ENCODE measurements at places on chromosomes 12 and 14.

DNA sequence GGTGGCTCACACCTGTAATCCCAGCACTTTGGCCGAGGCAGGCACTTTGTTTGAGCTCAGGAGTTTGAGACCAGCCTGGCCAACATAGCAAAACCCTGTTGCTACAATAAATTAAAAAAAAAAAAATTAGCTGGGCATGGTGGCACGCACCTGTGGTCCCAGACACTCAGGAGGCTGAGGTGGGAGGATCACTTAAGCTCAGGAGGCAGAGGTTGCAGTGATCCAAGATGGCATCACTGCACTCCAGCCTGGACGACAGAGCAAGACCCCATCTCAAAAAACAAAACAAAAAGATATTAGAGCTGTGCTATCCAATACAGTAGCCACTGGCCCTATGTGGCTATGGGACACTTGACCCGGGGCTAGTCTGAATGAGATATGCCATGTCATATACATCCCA lies 6.9 kb upstream of the SCARB1 start:
- DNase-seq, result no peak

GRCh38 chr12:124391340-124392261 lies 96.7 kb downstream of the RFLNA start:
- no peak for DNase-seq

GRCh38 chr12:99388671-99389195 lies 258.8 kb upstream of the GARIN6 start:
- no peak for DNase-seq

GRCh38 chr12:100273782-100274181 lies 6.8 kb downstream of the SCYL2 start:
- no peak for DNase-seq

DNA sequence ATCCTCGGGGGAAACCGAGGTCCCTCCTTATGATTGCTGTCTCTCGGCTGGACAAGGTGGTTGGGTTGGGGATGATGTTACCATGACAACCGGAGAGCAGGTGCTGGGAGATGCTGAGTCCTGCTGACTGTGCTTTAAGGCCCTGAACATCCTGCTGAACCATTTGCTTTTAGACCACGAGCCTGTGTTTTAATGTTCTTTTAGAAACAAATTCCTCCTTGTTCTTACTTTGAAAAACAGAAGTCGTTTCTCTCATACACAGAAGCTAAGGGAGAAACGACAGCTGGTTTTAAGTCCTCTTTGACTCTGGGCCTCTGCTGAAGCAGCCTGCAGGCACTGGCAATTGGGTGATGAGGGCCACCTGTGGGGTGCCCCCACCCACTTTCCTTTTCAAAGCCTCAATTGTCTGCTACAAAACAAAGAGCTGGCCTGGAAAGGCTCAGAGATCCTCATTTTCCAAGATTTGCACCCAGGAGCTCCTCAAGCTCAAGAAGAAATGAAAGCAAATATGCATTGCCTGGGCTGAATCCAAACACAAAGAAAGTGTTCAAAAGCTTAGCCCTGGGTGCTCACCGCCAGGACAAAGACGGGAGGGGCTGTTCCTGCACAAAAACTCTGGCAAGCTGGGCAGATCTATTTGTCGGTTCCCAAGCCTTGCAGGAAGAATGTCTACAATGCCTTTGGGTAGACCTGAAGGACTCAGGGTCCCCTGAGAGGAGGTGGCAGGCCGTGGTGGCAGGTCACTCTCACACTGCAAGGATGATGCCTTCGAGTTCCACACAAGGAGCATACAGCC lies 90.0 kb upstream of the CLMN start:
- DNase-seq, result no peak

- no peak for DNase-seq
Measured at GRCh38 chr14:32623300-32624093, 294.4 kb downstream of the AKAP6 start.

GRCh38 chr14:74421981-74422380 lies 4.0 kb downstream of the SYNDIG1L start:
- DNase-seq, result no peak

- peak; percentile 49 for DNase-seq
Measured at GRCh38 chr12:107404981-107405380, 280.6 kb upstream of the PWP1 start.

- no peak for DNase-seq
Measured at GRCh38 chr14:39861229-39861600, 429.0 kb upstream of the FBXO33 start.

DNA sequence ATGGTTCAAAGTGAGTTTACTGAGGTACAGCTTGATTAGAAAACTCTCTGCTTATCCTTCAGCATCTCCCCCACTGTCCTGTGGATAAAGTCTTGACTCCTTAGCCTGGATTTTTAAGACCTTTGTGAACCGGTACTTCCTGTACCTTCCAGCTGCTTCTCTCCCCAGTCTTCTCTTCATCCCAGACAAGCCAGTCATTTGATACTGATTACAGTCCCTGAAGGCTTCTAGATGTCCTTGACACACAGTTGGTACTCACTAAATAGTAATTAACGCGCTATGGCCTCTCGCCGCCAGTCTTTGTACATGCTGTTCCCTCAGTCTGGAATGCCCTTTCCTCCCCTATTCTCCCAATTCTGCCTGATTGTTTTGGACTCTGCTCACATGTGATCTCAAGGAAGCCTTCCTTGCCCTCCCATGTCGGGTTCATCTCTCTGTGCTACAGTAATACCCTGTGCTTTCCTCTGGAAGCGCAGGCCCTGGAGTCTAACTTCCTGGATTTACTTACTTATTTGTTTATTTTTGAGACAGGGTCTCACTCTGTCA lies 50.6 kb upstream of the PTGR2 start:
- DNase-seq, result no peak

DNA sequence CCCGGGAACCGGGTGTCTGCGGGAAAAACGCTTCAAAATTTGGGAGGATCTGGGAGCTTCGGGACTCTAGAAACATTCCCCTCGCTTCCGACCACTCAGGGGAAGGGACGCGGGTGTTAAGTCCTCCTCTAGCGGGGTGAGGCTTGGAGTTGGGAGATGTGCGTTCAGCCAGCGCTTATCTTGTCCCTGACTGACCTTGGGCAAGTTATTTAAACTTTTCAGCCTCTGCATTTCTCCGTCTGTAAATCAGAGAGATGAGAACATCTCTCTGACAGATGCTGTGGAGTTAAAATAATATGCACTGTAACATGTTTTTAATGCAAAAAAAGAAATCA lies 76.9 kb upstream of the ANO4 start:
- no peak for DNase-seq

DNA sequence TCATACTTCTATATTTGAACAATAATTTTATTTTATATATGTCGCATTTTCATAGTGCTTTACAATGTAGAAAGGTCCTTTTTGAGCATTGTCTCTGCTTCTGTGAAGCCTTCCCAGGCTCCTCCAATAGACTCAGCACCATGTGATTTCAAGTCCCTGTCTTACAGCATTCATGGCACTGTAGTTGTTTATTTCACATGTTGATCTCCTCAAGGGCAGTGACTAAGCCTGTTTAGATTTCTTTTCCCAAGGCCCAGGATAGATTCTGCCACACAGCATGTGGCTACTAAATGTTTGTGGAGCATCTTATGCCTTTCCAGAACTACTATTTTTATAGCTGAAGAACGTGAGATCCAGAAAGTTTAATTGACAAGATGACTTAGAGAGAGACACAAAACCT lies 391.7 kb downstream of the TMEM117 start:
- no peak for DNase-seq

DNA sequence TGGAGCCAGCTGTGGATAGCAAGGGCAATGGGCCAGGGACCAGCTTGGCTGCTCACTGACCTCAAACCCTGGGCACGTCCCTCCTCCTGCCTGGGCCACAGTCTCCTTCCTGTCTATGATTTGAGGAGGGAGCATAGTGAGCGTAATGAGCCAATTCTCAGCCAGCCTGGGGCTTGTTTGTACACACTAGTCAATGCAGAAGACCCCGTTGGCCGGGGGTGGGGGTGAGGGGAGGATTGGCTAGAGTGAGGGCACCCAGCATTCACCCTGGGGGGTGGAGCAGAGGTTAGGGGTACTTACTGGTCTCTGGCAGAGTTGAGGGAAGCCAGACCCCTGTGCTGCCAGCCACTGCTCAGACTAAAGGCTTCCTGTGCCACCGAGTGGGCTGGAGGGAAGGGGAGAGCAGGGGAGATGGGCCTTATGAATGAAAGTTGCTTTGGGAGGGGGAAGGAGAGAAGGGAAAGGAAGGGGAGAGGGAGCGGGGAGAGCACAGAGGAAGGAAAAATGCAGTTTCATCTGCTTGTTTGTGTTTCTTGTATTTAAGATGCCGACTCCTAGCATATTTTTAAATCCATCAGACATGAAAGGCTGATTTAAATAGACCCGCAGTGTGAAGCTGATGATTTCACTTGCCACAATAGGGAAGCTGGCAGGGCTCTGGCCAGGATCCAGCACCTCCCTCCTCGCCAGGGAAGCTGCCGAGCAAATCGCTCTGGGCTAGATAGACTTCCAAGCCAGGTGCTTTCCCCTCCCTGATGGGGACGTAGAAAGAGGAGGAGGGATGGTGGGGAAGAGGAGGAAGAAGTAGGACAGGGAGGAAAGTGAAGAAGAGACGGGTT lies 114.0 kb downstream of the PRMT8 start:
- DNase-seq, result peak; percentile 49

GRCh38 chr14:32361674-32362073 lies 32.6 kb downstream of the AKAP6 start:
- no peak for DNase-seq

GRCh38 chr14:70020352-70021170 lies 141.3 kb downstream of the SMOC1 start:
- DNase-seq, result no peak

DNA sequence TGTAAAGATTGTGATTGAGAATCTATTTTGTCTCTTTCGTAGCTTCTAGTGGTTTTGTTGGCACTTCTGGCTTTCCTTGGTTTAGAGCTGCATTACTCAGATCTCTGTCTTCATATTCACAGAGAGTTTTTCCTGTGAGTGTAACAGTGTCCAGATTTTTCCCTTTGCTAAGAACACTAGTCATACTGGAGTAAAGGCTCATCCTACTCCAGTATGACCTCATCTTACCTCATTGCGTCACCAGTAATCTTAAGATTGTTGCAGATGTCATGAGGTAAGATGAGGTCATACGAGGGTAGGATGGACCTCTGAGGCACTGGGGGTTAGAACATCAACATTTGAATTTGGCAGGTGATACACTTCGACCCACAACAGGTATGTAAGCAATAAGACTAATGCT lies 461.2 kb downstream of the FLRT2 start:
- no peak for DNase-seq

DNA sequence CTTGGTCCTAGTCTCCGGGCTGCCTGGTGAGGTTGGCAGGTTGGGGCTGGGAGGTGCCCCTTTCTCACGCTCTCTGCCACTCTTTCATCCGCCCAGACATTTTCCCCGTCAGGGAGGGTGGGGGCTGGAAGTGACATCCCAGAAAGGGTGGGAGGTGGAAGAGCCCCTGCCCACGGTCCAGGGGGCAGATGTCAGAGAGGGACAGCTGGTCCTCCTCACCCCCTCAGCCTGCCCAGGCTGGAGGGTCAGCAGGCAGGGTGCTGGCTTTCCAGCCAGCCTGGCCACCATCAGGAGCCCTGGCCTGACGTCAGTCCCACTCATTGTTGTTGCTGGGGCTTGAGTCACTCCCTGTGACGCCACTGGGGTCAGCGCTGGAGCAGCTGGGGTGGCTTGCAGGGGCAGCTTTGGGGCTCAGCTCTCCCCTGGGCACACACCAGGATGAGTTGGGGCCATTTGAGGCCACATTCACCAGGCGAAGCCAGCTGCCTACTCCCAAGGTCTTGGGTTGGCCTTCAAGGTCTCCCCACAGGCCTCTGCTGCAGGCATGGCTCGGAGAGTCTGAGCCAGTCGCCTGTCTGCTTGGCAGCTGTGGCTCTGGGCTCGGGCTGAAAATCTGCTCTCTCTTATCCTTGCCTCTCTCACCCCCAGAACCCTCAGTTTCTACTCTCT lies 5.7 kb upstream of the ATG101 start:
- DNase-seq, result no peak

- no peak for DNase-seq
Measured at GRCh38 chr14:73780896-73781295, 66.7 kb upstream of the PNMA1 start.

DNA sequence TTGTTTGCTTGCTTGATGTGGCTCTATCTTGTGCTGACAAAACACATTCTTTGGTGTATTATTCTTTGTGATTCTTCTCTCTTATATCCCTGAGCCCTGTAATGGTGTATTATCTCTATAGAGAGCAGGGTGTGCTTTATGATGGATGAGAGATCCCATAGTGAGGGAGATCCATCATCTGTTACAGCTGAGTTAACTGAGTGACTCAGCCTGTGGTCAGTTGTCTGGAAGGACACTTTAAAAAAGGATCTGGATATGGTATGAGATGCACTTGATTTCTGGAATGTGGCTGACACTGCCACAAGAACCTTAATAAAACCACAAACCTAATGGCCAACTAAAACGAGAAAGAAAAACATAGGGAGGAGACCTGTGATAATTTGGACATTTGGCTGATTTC lies 461.4 kb upstream of the SYT1 start:
- peak; percentile 7 for DNase-seq

- DNase-seq, result no peak
Measured at GRCh38 chr12:50322206-50322605, 38.9 kb upstream of the LIMA1 start.

DNA sequence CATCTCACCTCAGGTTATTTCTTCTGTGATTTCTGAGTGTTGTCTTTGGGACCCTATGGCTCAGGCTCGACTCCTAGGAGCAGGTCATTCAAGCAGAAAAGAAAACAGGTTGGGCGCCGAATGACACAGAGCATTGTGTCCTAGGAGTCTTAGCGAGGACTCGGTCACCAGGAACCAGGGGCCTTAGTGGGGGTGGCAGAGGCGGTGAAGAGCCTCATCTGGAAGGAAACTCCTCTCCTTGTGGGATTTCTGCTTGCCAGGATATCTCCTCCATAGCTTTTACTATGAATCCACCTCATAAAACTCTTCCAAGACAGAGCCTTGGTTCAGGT lies 630 bp downstream of the PLEKHH1 start:
- no peak for DNase-seq

DNA sequence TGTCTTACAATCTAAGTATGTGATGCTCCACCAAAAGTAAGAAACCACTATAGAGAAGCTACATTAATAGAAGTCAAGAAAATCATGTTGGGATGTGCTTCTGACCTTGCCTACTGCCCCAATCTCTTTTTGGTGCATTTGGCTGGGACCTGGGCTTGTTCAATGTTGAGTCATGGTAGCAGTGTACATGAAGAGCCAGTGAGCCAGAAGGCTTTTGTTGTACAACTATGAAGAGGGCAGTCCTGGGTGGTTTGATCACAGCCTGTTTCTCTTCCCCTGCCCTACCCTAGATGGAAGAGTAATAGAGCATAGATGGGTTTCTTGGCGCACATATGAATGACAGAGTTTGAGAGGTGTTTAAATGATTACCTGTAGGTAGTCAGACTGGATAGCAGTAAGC lies 56.4 kb downstream of the UBR7 start:
- no peak for DNase-seq

Measured in SW480 (cell line).